Stimulated activated CD4-positive, alpha-beta T cell treated with anti-CD3 and anti-CD28 coated beads, Interleukin-12 subunit alpha, Interleukin-12 subunit beta, amount 100 ng/mL, for 48 hours (primary cell): ENCODE measurements at places on chromosomes 5 and 9.

DNA sequence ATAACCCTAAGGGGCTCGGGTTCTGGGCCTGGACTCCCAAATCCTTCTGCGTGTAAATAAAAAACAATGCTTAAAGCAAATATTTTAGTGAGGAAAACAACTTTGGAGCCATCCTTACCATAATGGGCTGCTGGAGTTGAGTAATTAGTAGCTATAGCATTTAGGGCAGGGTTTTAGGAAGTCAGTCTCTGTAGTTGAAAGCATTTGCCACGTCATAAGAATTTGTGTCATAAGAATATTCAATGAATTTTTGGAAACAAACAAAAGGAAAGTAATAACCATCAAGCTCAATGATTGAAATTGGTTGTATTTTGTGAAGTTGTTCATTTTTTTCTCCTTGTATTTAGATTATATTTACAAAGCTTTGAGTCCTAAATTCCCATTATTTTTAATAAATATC is 114.8 kb upstream of the ELL2 start:
- DNase-seq, result no peak

DNA sequence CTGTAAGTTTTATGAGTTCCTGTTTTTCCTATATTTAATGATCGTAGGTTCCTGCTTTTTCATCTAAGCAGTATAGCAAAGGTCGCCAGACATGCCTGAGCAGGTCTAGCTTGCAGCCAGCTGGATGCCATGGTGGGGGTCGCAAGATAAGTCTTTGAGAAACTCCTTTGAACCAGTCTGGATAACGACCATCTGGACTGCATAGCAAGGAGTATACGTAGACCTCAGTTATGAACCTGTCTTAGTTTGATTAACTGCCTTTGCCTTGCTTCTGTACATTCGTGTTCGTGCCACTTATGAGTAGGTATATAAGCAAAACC is 8.4 kb upstream of the SPATA31E1 start:
- DNase-seq, result no peak

- DNase-seq, result no peak
Observed at GRCh38 chr9:89595646-89596045, 9.2 kb upstream of the GADD45G start.

- DNase-seq, result no peak
Observed at GRCh38 chr5:72126796-72127195, 19.5 kb downstream of the MAP1B start.

GRCh38 chr5:170171811-170172210 is 61.0 kb upstream of the C5orf58 start:
- no peak for DNase-seq

- no peak for DNase-seq
Observed at GRCh38 chr5:33891788-33892619, at the start of gene ADAMTS12. ADAMTS12 (minus strand) TSS chr5:33891990; CDS start chr5:33891856, 134 bp downstream.

DNA sequence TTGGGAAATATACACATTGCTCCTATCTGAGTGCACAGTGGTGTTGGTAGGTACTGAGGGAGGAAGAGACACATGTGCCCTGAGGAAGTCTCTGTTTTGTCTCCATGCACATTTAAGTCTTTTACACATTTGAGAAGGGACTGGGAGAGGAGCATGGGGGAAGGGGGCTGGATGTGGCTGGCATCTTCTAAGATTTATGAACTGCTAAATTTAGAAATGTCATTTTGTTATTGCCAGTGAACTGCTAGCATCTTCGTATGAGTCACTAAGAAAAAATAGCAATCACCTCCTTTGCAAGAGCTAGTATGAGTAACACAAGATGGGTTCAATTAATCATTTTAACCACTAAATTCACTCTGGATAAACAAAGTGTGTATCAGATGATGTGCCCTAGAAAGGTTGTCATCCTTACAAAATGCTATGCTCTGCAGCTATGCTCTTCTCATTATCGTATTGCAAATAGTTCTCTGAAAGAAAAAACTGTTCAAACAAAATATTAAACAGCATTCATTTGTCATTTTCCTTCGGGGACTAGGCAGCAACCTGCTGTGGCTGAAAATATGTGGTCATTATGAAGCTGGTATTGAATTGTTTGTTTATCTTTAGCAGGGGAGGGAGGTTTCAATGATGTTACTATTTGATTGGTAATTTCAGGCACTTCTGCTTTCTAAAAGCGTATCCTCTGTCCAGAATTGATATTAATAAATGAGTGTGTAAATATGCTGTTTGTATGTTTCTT is 236.5 kb downstream of the DMRTA1 start:
- DNase-seq, result no peak

GRCh38 chr9:89890326-89890980 is 285.6 kb downstream of the GADD45G start:
- DNase-seq, result no peak

DNA sequence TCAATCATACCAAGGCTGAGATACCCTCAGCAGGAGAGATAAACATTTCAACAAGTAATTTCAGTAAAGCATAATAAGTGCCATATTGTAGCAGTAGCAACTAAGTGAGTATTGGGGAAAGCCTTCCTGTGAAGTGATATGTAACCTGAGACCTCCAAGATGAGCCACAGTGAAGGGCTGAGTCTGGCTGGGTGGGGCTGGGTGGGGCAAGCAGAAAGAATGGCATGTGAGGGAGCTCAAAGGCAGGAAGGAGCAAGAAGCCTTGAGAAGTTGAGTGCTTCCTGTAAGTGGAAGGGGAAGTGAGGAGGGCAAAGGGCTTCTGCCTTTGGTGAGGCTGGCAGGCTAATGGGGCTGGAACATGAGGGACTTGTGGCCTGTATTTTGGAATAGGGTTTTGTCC is 19.7 kb upstream of the ASTN2 start:
- DNase-seq, result no peak

DNA sequence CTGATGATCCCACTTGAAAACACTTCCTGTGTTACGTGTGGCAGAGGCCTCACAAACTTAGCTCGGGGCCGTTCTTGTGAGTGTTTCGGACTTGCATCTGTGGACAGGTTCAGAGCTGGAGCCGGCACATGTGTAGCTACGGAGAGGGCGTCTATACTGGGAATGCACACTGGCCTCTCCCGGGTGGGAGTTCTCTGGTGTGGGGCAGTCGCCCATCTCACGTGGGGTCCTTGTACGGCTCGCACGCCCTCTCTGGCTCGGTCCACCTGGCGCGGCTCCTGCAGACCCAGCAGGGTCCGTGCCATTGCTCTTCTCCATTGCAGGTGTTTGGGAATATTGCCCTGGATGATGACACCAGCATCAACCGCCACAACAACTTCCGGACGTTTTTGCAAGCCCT is 197.9 kb downstream of the CACNA1B start:
- DNase-seq, result no peak

DNA sequence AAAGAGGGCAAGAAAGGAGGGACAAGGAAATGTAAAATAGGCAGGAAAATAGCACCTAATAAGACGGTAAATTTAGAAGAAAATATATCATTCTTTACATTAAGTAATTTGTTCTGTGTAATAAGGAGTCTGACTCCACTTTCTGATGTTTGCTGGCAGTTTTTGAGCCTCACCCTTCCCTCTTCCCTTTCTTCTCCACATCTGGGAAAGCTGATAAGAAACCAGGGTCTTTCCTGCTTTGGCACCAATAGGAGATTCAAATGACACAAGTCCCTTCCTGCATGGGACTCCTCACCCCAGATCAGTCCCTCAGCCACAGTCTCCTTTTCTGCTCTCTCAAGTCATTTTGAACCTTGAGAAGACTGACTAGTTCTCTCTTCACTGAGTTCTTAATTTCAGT is 31.2 kb upstream of the LECT2 start:
- DNase-seq, result no peak

DNA sequence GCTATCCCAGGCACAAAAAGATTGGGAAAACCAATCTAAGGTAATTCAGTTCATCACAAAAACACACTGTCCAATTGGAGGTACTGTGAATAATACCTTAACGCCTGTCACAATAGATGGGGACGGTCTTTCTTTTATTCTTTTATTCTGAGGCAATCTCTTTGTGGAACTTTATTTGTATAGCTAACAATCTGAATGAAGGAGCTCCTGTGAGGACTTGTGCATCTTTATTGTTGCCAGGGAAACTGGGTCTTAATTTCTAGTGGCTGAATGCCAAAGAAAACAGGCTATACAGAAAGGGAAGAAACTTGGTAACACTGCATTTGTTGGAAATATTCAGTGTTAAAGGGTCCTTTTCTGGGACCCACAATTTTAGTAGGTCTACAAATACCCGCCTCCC is 546.9 kb upstream of the C9orf72 start:
- DNase-seq, result no peak

DNA sequence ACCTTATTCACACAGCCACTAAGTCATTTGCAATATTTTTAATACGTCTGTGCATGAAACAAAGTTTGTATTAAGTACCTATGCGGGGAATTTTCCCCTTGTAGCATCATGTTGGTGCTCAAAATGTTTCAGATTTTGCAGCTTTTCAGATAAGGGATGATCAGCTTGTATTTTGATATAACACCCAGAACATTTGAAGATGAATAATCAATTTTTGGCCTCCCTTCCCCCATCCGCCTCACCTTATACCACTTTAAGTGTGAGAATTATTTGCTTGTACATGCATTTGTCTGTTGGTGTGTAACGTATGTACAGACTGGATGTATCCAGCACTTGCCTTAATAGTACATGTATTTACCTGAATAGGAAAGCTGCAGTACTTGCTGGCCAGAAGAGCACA is 1.7 kb downstream of the JAK2 start:
- DNase-seq, result no peak

- no peak for DNase-seq
Observed at GRCh38 chr5:143923634-143924266, 111.8 kb downstream of the HMHB1 start.

GRCh38 chr9:17906176-17906840 is 327.4 kb downstream of the SH3GL2 start:
- no peak for DNase-seq

GRCh38 chr5:10460252-10460906 is 18.7 kb downstream of the ROPN1L start:
- DNase-seq, result no peak

DNA sequence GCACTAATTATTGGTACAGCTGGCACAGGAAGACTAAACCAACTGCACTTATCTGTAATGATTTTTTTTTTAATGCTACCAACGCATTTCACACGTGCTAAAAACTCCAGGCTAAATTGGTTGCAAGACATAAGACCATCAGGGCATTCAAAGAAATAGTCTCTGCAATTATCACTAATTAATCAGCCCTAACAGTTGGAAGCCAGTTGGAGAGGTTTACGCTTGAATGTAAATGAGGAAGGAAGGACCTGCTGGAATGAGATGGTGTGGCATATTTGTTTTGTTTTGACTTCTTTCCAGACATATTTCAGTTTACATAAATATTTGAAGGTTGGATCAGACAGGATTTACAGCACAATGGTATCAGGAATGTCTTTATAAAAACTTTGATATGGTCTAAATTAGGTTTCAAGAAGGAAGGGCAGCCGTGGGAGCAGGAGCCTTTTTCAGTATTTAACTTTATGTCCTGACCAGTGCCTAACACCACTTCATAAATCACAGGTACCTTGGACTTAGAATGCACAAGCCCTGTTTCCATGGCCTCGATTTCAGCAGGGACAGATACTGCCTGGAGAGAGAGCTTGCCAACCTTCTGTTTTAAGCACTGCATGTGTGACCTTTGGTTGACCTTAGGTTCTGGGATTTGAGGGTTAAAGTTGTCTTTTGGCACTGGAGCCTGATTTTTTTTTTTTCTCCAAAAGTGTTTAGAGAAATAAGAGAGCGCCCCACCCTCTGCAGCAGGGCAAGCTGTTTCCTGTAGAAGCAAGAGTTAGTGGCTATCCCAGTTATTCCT is 199.8 kb upstream of the MAP3K1 start:
- DNase-seq, result no peak

DNA sequence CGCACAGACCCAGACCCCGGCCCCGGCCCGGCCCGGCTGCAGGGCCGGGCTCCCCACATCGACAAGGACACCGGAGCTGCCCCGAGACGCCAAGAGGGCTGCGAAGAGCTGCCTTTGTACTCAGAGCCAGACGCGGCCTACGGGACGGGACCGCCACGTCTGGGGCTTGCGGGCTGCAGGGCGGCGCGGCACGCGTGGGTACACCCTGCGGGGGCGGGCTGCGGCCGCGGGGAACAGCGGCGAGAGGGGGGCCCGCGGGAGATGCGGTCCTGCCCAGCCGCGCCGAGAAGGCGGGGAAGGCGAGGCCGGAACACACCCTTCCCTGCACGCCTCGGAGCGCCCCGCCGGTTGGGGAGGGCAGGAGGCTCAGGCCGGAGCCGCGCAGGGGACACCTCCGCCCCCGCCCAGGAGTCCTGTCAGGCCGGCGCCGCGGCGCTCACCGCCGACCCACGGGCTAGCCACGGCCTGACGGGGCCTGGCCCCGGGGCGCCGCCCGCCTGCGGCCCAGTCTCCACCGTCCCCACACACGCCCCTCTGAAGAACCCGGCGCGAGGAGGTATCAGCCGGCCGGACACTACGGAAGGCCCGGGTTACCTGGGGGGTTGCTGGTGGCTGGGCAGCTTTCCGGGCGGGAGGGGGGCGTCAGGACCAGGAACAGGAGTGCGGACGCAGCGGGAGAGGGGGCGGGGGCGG is 478 bp downstream of the RAB14 start:
- no peak for DNase-seq

DNA sequence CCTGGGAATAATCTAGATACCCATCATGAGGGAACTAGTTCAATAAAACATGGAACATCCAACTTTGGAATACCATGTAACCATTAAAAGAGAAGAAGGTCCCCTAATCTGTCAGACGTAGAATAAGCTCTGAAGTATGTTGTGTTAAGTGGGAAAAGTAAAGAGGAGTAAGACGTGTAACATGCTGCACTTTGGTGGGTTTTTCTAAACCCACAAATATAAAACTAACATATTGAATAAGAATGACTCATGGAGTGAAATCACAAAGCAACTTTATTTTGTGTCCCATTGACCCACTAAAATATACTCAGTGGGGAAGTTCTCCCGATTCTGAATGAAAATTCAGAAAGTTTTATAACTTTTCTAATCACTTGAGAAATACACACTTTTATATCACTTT is 67.9 kb upstream of the PIK3R1 start:
- DNase-seq, result no peak

- DNase-seq, result no peak
Observed at GRCh38 chr9:7104625-7105024, 346.9 kb downstream of the KDM4C start.

GRCh38 chr9:94949370-94949769 is 222.9 kb downstream of the AOPEP start:
- DNase-seq, result no peak

- no peak for DNase-seq
Observed at GRCh38 chr5:92678640-92679039, 902.4 kb downstream of the NR2F1-AS1 start.

- DNase-seq, result no peak
Observed at GRCh38 chr5:6178846-6179532, 199.4 kb downstream of the MED10 start.
